Activated CD8-positive, alpha-beta memory T cell treated with anti-CD3 and anti-CD28 coated beads, Interleukin-2, amount 50 U/mL, for 48 hours (primary cell): ENCODE measurements at places on chromosomes 5 and 9.

- peak; percentile 57 for DNase-seq
Observed at GRCh38 chr9:116686693-116687073, 422 bp upstream of the TRIM32 start.

GRCh38 chr5:77143998-77144836 is 57.1 kb upstream of the ZBED3 start:
- DNase-seq, result peak; percentile 70

GRCh38 chr9:90915693-90916092 is 114.1 kb downstream of the SYK start:
- peak; percentile 71 for DNase-seq

DNA sequence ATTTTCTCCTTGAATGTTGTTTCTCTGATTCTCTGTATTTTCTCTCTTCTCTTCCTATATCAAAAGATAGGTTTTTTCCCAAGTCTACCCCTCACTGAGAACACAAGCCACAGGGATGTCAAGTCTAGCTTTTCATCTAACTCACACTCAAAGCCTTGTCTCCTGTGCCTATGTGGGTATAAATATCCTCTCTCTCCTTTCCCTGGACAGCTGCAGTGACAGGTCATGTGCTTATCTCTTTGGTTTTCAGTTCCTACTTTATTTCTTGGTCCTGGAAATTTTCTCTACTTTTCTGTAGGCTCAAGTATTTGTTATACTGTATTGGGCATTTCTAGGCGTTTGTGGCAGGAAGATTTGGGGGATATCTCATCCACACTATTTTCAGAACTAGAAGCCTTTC is 182.4 kb upstream of the MVB12B start:
- DNase-seq, result no peak

GRCh38 chr9:129999141-129999510 is 43.9 kb downstream of the FNBP1 start:
- DNase-seq, result peak; percentile 50

DNA sequence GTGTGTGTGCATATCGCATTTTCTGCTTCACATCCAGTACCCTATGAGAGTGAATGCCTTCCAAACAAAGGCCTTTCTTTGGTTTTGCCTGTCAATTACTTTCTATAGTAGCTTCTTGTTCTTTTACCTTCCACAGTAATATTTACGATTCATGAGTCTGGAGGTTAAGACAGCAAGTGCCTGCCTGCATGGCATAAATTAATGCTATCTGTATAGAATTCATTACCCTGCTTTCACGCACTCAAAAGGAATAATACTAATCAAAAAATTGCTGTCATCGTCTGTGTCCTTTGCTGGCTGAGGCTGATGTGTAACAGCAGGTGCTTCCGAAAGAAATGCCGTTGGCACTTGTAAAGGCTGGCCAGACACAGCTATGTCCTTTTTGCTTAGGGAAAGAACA is 1304.4 kb upstream of the CDH6 start:
- DNase-seq, result no peak

- DNase-seq, result no peak
Observed at GRCh38 chr5:59146729-59147128, 563.9 kb downstream of the RAB3C start.

- DNase-seq, result no peak
Observed at GRCh38 chr5:31993165-31993961, 180.8 kb downstream of the GOLPH3 start.

GRCh38 chr5:149489605-149490037 is 61.6 kb downstream of the CSNK1A1 start:
- peak; percentile 42 for DNase-seq

- no peak for DNase-seq
Observed at GRCh38 chr5:171308453-171309275, at the start of gene TLX3. TLX3 (plus strand) TSS chr5:171309248; CDS start chr5:171309366, 118 bp downstream.

DNA sequence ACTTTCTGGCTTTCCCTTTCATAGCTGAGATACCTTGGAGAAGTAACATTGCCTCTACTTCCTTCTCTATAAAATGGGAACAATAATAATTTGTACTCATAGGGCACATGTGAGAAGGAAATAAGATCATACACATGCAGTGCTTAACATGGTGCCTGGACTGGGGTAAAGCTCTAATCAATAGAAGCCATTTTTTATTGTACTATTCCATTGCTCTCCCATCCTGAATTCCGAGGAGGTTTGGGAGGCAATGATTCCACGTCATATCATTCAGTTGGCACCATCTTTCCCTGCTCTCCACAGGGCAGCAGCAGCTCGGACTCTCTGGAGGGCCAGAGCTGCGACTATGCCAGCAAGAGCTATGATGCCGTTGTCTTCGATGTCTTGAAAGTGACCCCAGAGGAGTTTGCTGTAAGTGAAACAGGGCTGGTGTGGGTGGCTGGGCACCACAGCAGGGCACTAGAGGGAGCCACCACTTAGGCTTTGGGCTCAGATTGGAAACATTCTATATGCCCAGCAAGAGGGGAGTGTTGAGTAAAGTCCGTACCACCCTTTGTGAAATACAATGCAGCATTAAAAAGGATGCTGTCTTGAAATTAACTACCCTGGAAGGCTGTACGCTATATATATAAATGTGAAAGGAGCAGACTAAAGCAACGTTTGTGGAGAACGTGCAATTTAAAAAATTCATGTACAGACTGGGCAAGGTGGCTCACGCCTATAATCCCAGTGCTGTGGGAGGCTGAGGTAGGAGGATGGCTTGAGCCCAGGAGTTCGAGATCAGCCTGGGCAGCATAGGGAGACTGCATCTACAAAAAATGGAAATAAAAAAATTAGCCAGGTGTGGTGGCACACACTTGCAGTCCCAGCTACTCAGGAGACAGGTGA is 51.2 kb downstream of the RALGPS1 start:
- DNase-seq, result peak; percentile 66

DNA sequence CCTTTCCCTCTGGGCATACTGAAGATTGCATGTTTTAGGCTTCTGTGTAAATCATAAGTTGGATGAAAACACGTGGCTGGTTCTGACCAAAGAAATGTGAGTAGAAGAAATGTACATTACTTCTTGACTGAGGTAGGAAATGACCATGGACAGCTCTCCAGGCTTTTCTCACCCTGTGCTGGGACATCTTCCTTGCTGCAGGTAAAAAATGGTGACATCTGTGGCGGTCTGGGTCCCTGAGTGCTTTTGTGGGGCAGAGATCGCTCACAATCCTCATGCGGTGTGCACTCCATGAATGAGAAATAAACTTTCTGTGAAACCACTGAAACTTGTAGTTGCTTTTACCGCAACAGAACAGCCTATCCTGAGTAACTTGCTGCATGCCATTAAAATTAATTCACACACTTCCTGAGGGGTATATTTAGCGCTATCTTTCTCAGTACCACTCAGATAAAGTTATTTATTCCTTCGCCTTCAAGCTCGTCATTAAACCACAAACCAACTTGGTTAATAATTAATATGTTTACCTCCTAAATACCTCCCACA is 730.4 kb downstream of the EFNA5 start:
- DNase-seq, result no peak

DNA sequence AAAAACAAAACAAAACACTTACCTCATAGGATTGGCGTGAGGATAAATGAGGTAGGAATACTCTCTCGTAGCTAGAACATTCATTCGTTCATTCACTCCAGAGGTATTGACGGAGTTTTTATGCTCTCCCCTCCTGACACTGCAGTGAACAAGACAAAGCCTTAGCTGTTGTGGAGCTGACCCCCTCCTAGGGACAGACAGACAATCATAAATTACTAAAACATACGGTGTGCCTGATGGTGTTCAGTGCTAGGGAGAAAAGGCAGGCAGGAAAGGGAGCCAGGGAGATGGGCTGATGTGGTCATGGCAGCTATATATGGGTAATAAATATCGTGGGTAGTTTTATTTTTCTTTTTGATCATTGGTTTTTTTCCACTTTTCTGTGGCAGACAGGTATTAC is 5.7 kb upstream of the BRD3 start:
- no peak for DNase-seq

DNA sequence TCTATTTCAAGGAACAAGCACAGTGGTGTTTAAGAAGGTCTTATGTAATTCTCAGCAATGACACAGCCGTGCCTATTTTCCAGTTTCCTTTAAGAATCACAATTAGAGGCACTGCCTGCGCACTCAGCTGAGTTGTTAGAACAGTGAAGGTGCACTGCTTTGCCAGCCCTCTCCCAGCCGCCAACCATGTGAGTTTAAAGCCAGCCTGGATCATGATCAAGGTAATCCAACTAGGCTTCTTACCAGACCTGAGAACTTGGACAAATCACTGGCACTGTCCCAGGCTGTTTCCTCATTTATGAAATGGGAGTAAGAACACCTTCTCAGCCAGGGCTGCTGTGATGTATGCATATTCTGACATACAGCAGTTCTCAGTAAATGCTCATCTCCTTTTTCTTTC is 99.6 kb downstream of the ASTN2 start:
- no peak for DNase-seq

GRCh38 chr5:135538261-135538660 is 2.5 kb upstream of the NEUROG1 start:
- DNase-seq, result no peak

DNA sequence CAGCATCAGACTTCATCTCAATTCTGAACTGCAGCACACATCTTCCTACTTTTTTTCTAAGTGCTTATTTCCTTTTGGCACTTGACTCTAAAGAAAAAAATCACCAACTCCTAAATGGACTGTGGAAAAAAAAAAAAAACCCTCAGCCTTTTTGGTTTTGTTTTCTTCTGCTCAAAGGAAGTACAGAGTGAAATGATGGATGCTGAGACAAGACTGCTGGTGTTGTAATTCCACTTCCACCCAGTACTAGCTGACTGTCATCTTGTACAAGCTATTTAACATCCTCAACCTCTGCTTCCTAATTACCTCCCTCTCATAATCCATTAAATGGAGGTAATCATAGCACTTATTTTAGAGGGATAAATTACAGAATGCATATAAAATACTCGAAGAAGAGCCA is 171.5 kb upstream of the GNA14 start:
- no peak for DNase-seq

GRCh38 chr5:141570655-141571054 is 48.1 kb downstream of the DIAPH1 start:
- DNase-seq, result no peak

GRCh38 chr5:160835818-160836528 is 16.0 kb downstream of the ATP10B start:
- DNase-seq, result no peak

GRCh38 chr9:17433526-17433925 is 145.3 kb upstream of the SH3GL2 start:
- no peak for DNase-seq

DNA sequence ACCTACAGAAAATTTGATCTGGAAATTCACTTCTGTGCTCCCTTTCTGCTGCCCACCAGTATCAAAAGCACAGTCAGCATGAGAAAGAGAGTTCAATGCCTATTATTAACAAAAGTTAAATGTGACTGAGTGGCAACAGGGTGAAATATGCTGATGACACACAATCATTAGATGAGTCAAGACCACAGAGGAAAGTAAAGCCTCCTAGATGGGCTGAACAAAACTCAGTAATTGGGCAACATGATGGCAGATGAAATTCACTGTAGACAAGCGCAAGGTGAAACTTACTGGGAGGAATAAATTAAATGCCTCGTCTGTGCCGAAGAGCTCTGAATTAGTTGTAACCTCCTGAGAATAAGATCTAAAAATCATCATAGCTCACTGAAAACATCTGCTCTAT is 752.8 kb downstream of the IRX1 start:
- no peak for DNase-seq

DNA sequence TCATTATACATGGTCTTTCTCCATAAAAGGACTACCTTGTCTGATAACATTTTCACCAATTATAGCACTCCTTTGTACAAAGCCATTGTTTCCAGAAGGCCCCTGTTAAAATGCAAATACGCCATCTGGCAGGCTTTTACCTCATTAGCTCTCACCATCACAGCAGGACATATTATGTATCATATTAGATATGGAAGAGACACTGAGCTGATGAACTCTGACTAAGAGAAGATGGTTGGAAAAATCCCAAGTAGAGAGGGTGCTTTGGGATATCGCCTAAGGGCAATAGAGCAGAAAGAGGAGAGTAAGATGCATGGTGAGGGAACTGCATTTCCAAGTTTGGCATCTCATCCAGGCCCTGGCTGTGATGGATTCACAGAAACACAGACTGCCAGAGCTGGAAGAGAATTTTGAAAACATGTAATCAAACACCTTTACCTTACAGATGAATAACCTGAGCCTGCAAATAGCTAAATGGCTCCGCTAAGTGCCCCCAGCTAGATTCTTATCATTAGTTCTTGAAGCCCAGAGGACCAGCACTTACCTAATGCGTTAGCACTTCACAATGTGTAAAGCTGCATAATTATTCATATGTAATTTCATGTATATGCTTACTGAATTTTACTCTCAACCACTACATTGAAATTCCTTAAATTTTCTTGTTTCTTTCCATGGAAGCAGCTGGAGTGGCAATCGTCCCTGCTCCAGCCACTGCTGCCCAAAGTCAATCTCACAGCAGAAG is 393.6 kb upstream of the IZUMO3 start:
- no peak for DNase-seq

- DNase-seq, result no peak
Observed at GRCh38 chr5:82849885-82850284, 227.3 kb downstream of the TMEM167A start.

GRCh38 chr5:168291964-168292785 is 730 bp downstream of the WWC1 start:
- DNase-seq, result no peak

DNA sequence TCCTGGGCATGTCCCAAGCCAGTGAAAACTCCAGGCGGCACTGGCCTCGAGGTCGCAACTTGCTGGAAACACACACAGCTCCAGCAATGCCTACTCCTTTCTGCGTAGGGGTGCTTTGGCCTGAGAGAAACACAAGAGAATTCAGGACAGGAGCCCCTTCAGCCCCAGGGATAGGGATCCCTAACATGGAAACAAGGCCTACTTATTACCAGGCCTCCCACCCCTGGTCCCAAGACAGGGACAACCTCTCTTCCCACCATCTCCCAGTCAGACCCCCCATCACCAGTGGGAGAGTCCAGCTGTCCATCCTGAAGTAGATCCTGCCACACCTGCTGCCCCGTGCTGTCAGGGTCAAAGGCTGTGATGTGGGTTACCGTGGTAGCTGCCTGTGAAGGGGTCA is 7.8 kb downstream of the CREB3 start:
- no peak for DNase-seq

- DNase-seq, result no peak
Observed at GRCh38 chr9:127734247-127734746, 797 bp downstream of the TOR2A start.

DNA sequence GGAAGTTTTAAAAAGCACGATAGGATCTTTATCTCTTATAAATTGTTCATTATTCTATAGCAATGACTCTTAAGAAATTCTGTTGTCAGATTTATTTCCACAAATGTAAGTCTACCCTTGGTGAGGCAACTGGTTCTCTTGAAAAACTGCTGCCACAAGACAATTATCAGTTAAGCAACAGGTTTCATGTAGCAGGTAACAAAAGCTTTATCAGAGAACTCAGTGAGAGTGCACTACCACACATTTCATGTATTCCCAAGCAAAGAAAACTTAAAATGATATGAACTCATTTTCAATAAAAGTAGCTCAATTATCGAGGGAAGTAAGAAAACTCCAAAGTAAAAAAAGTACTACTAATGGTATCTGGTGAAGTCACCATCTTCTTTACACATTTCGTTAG is 9.4 kb downstream of the NR6A1 start:
- no peak for DNase-seq
